ENCODE measurements at places on chromosomes 3 and 15.

DNA sequence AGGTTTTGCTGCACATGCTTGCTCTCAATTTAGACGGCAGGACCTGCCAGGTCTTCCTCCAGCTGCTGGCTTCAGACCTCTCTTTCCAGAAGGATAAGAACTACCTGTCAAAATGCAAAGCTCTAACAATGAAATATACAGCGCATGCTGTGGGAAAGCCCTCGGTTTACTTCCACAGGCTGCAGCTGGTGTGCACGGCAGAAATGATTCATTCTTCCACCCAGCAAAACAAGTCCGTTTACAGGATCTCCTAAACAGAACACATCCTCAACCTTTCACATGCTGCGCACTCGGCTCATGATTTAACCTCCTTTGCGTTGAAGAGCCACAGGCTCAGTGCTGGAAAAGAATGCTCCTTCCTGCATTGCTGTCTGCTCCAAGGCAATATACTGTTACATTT is 92.4 kb upstream of the WNT5A start:
- DNase-seq, result no peak

- peak; percentile 95 for DNase-seq
Measured at GRCh38 chr3:188796122-188796631, 375.6 kb upstream of the TPRG1 start.

DNA sequence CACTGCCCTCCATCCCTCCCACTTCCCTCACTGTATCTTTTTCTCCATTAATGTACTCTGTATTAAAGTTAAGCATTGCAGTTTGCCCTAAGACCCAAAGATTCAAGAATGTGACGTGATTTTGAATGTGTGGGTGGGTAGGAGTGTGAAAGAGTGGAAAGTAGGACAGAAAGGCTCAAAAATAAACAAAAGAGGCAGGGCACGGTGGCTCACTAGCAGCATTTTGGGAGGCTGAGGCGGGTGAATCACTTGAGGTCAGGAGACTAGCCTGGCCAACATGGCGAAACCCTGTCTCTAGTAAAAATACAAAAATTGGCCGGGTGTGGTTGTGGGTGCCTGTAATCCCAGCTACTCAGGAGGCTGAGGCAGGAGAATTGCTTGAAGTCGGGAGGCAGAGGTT is 18.4 kb downstream of the TFRC start:
- DNase-seq, result no peak

DNA sequence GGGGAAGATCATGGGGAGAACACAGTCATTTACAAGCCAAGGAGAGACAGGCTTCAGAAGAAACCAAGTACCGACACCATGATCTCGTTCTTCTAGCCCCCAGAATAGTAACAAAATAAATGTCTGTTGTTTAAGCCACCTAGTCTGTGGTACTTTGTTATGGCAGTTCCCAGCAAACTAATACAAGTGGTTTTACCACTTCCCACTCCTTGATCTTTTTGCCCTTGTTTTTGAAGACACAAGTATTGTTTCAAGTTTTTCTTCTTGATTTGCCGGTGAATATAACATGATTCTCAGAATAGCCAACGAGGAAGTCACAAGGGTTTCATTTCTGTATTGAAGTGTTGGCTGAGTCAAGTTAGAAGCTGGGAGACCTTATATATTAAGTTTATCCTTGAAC is 220.3 kb downstream of the SOX2 start:
- no peak for DNase-seq

DNA sequence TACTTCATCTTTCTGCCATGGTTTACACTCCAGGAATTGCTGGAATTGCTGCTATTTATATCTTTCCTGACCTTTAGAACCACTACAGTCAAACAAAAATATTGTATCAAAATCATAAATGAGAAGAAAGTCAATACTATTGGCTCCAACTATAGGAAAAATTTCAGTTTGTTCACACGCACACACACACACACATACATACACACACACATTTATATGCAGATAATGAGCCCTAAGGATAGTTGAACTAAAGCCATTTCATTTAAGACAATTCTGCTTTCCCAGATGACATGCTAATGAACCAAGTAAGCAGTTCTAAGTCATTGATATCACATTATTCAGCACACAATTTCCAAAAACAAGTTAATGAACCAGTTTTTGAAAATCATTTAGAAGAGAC is 627.3 kb downstream of the PLOD2 start:
- no peak for DNase-seq

DNA sequence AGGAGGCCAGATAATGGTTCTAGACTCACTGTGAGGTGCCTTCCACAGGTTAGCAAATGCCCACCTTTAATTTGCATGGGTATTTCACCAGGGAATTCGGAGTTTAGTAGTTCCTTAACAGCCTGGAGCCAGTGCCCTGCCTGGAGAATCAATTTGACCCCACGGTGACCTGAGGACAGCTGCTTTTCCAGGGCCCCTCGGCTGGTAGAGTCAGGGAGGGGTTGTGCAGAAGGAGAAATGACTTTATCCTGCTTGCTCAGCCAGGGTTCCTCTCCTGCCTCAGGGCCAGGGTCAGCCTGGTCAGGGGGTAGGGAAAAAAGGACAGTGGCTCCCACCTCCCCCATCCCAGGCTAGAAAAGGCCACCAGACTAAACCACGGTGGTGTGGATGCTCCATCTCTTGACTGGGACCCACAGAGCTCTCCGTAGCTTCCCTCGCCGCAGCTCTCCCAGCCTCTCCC is 12.0 kb downstream of the DLL4 start:
- DNase-seq, result no peak

DNA sequence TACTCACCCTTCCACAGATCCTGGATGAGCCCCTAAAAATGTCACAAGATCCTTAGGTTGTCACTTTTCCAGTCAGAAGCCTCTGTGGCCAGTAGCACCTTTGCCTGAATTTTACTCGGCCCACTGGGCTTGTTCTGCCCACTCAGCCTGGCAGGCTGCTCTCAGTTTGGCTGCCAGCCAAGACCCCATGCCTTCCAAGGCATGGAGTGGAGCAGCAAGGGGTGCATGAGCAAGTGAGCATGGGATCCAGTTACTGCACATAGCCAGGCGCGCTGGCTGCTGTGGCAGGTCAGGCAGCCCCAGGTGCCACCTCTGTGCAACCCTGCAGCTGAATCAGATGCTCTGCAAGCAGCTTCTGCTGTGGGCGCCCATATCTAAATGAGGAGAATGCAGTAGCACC is 79.3 kb downstream of the CGGBP1 start:
- no peak for DNase-seq

DNA sequence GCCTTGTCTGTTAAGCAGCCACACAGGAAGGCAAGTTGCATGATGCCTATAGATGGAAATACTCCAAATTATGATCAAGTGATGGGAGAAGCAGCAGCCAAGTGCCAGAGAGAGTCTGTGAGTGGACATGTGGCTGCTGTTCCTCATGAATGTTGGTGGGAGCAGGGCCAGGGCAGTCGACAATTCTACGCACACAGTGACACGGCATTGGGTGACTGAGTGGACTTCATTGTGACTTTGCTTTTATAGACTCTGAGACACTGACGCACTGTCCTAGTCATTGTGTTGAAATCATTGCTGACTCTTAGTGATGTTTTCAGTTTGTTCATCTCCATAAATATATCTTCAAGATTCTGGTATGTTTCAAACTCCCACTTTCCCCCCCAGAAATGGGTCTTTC is 246.3 kb upstream of the SEMA6D start:
- no peak for DNase-seq

DNA sequence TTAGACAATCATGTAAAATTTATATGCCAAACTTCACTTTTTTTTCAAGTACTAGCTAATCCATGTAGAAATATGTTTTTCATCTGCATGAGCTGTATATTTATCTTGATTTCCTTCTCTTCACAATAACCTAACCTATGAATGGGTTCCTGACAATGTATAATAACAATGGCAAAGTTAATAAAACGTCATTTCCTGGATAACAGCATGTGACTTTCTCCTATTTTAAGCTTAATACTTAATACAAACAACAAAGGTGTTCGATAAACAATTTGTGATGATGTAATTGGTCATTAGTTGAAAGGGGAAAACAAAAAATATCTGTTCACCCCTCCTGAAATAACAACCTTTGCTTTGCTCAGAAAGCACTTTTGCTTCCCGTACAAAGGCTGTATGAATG is 20.4 kb downstream of the CD200 start:
- DNase-seq, result no peak

DNA sequence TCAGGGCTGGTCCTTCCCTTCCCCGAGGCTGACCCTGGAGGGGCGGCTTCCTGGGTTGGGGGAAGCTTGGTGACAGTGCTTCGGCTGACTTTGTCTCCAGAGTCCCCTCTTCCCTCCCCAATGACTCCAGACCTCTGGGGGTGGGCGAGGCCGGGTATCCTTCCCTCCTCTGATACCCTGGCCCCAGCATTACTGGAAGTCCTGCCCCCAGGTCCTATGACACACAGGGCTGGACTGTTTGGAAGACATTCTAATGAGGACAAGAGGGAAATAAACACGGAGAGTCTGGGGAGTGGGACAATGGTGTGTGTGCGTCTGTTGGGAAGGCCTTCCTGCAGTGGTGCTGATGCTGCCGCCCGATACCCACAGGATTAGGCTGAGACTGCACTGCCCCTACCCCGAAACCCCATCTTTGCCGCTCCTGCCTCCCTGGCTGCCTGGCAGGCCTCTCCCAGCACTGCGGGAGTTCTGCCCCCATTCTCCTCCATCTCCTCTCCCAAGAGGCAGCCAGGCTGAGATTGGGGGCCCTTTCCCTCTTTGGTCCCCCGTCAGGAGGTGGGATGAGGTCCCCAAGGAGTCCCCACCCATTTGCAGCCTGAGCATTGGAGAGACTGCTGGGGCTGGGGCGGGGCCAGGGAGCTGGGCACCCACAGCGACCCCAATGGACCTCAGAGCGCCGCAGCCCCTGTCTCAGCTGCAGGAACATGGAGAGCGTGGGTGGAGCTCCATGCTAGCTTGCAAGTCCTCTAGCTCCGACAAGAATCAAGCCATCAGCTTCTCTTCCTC is 29.7 kb upstream of the FBLN2 start:
- DNase-seq, result no peak
